T-cell (primary cell): ENCODE measurements at places on chromosomes 6 and 20. TPM values are rescaled to one million over a fixed set of nuclear protein-coding genes. Genes with fewer than 3 reads are reported as not detected.

The HAO1 gene
- not detected for total RNA-seq

DNA sequence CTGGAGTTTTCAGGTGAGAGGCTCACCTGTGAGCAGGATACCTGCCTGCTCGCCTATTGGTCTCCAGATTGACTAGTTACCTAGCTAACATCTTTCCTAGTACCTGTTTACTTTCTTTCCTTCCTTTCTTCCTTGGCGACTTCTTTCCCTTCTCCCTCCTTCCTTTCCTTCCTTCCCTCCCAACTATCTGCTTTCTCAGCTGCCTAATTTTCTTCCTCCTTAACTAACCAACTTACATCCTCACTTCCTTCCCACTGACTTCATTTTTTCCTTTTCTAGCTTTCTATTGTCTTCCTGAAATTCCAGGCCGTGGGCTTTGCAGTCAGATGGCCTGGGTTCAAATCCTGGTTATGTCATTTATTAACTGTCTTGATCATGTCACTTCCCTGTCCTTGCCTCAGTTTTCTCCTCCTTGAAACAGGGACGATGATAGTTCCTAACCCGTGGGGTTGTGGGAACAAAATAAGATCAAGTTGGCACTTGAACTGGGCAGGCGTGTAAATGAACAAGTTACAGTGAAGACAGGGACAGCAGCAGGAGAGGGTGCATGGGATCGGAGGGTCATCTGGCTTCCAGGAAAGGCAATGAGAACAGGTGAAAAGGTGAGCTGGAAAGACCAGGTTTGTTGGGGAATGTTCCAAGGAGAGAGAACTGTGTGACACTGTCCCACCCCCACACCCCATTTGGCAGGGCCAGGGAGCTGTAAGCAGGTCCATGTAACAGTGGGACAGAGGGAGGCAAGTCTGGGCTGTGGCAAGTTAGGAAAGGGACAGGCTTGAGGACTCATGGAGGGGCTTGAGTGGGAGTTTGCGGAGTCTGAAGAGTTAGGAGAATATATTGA, 540 bp downstream of the SGK2 start:
- H3K27ac ChIP-seq = no peak overlapping the region
- H3K27me3 ChIP-seq = peaks cover 10% of the 10 kb centered on the region
- no peak for DNase-seq
- no peaks in the 10 kb centered on the region for H3K36me3 ChIP-seq
- H3K4me1 ChIP-seq = no peaks in the 10 kb centered on the region
- no peak overlapping the region for H3K4me3 ChIP-seq

- no peak for DNase-seq
- peaks cover 70% of the 10 kb centered on the region for H3K27me3 ChIP-seq
- H3K27ac ChIP-seq = no peak overlapping the region
These were observed 2.8 kb downstream of the EBF4 start for GRCh38 chr20:2695206-2695983.

The MICB gene
- total RNA-seq = 15.9 TPM

GRCh38 chr6:128725271-128726233, 157.4 kb upstream of the LAMA2 start:
- no peak overlapping the region for H3K27ac ChIP-seq
- no peaks in the 10 kb centered on the region for H3K27me3 ChIP-seq
- no peak for DNase-seq
- no peaks in the 10 kb centered on the region for H3K4me1 ChIP-seq
- H3K36me3 ChIP-seq = no peaks in the 10 kb centered on the region
- H3K4me3 ChIP-seq = no peak overlapping the region

GRCh38 chr20:12241065-12241464, 323.4 kb downstream of the BTBD3 start:
- H3K27ac ChIP-seq = no peak overlapping the region
- H3K27me3 ChIP-seq = no peaks in the 10 kb centered on the region
- no peak for DNase-seq

DNA sequence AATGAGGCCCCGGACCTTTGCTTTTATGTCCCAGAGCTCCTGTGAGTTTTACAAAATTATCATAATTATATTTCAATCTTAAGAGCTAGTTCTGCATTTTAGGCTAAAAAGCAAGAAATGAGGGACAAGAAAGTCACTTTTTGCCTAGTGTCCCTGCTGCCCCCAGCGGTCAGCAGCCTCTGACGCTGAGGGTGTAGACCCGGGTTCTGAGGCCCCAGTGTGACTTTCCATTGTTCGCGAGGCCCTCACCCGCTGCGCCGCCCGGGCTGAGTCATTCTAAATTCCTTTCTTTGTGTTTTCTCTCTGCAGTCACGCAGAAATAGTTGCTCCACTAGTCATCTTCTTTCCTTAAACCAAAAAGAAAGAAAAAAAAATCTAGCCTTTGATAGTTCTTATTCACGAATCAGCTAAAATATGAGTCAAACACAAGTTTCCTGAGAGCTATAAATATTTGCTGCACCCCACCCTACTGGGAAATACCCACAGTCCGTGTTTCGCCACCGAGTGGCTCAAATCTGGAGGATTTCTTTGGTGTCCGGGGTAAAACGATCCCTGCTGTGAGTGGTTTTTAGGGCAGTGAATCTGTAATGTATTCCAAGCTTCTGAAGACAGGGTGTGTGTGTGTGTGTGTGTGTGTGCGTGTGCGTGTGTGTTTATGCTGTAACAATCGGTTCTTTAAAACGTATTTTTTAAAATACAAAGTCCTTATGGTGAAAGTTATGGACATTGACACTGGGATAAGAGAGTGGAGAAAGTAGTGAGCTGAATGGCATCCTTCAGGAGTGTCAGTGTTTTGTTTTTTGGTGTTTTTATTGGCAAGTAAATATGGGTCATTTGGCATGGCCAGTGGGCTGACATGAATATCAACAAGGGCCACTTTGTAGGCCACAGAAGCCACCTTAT, 59.7 kb upstream of the EEF1A1 start:
- H3K4me3 ChIP-seq = peak overlapping the region; percentile 23
- no peaks in the 10 kb centered on the region for H3K27me3 ChIP-seq

DNA sequence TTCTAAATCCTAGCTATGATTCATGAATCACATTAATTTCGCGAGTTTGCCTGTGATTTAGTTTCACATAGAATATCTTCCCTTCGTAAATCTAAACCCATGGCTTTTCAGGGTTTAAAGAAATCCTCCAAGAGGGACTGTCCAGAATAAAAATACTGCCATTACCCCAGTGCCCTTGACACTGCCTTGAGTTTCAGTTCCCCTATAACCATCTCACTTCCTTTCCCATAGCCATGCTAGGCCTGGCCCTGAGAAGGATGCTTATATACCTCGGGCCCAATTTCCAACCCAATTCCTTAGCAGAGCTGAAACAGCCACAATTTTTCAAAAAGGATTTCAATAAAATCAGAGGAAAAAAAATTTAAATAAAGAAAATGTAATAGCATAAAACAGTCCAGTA, 697.3 kb downstream of the FRK start:
- H3K4me3 ChIP-seq = no peak overlapping the region
- H3K4me1 ChIP-seq = no peaks in the 10 kb centered on the region
- no peaks in the 10 kb centered on the region for H3K36me3 ChIP-seq
- H3K27ac ChIP-seq = no peak overlapping the region

DNA sequence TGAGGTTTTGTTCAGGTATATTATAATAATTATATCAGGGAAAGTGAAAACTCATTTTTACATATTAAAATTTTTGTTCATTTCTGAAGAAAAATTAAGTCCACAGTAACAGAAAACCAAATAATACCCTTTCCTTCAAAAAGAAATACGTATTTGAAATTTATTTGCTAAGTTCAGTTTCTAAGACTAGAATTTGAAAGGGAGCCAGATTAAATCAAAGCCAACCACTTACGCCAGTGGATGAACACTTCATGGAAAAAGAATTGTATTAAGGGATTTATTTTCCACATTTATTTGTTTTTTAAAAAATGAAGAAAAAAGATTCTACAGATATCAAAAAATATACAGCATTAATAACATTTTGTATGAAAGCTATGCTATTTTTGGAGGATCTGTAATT, 654.4 kb downstream of the EYS start:
- no peak overlapping the region for H3K27ac ChIP-seq
- H3K27me3 ChIP-seq = no peaks in the 10 kb centered on the region
- DNase-seq = no peak
- no peaks in the 10 kb centered on the region for H3K36me3 ChIP-seq

- no peaks in the 10 kb centered on the region for H3K4me1 ChIP-seq
- H3K27me3 ChIP-seq = peaks cover 2% of the 10 kb centered on the region
- DNase-seq = no peak
- H3K4me3 ChIP-seq = no peak overlapping the region
- H3K27ac ChIP-seq = no peak overlapping the region
- no peaks in the 10 kb centered on the region for H3K36me3 ChIP-seq
These were observed 212.6 kb upstream of the MOCS1 start for GRCh38 chr6:40146902-40147301.

The CD93 gene
- 0.58 TPM for total RNA-seq

DNA sequence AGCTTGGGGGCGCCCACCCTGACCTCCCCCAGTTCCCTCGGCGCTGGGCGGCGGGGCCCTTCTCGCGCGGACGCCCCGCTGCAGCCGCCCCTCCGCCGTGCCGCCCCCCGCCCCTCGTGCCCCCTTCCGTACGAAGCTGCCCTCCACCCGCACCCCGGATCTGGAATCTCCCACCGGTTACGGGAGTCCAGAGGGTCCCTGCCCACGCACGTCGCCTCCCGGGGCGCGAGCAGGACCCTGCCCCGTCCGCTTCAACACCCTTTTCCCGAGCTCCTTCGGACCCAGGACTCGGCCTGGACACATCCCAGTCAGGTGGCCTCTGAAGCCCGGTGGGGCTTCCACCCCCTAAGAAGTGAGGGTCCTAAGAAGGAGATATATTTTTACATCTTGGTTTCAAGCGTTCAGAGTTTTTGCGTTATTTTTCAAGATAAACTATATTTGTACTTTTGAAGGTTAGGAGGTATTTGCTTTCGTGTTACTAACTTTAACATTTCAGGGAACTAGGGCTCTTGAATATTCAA, 506 bp downstream of the ARFGAP1 start:
- DNase-seq = no peak
- H3K36me3 ChIP-seq = peaks cover 11% of the 10 kb centered on the region
- H3K27me3 ChIP-seq = no peaks in the 10 kb centered on the region

The ASCC3 gene
- 39.2 TPM for total RNA-seq

The BPI gene
- total RNA-seq = not detected

The RBBP9 gene
- total RNA-seq = 8.4 TPM

- H3K4me3 ChIP-seq = no peak overlapping the region
- no peaks in the 10 kb centered on the region for H3K27me3 ChIP-seq
- H3K36me3 ChIP-seq = no peaks in the 10 kb centered on the region
- no peaks in the 10 kb centered on the region for H3K4me1 ChIP-seq
- no peak overlapping the region for H3K27ac ChIP-seq
These were observed 53.8 kb downstream of the MACROD2 start for GRCh38 chr20:14049111-14049510.

DNA sequence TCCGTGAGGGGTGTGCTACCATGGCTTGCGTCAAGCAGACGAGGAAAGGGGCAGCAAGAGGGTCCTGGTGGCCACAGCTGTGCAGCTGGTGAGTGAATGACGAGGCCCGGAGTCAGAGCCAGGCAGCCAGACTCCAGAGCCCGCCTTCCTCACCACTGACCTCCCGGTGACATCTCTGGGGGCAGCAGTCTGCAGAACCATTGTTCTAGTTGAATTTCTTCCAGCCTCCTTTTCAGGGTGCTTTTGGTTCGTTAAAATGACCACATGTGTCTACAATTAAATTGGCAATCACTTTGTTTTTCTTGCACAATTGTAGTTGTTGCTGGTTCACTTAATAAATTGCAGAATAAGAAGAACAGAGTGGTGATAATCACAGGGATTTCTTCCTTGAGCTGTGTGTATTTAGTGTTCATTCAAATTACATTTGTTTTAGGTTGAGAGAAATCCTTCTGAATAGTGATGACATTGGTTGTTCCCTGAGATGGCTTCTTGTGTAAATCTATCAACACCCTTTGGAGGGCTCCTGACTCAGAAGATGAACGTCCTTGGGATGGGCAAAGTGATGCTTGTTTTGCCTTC, 96.4 kb downstream of the TULP4 start:
- no peaks in the 10 kb centered on the region for H3K4me1 ChIP-seq
- H3K36me3 ChIP-seq = peaks cover 3% of the 10 kb centered on the region

The TMC2 gene
- total RNA-seq = not detected

The MAS1 gene
- total RNA-seq = not detected

GRCh38 chr6:144364782-144365181, 79.6 kb downstream of the UTRN start:
- no peaks in the 10 kb centered on the region for H3K36me3 ChIP-seq
- no peak overlapping the region for H3K27ac ChIP-seq
- DNase-seq = no peak
- peaks cover 6% of the 10 kb centered on the region for H3K4me1 ChIP-seq
- no peaks in the 10 kb centered on the region for H3K27me3 ChIP-seq

The FOXQ1 gene
- total RNA-seq = not detected

GRCh38 chr20:61434341-61434781, 182.3 kb downstream of the CDH4 start:
- no peak for DNase-seq
- H3K36me3 ChIP-seq = no peaks in the 10 kb centered on the region
- H3K27ac ChIP-seq = no peak overlapping the region
- peaks cover 30% of the 10 kb centered on the region for H3K27me3 ChIP-seq
- H3K4me1 ChIP-seq = no peaks in the 10 kb centered on the region

The TNF gene
- total RNA-seq = 25.0 TPM

The FNDC1 gene
- total RNA-seq = not detected

The CD24 gene
- total RNA-seq = 0.98 TPM

The PLEKHG1 gene
- 5.4 TPM for total RNA-seq
